ENCODE measurements at places on chromosomes 16 and 17.

DNA sequence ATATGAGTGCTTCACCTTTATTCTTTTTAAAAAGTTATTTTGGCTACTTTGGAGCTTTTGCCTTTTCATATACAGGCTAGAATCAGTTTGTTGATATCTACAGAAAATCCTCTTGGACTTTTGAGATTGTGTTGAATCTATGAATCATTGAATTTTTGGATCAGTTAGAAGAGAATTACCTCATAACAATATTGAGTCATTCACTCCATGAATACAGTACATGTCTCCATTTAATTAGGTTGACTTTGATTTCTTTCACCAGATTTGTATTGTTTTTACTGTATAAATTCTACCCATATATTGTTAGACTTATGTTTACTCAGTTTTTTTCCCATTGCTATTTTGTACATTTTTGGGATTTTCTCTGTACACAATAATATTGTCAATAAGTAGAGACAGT is 54.4 kb downstream of the TAOK1 start:
- ATAC-seq = peak; percentile 48

DNA sequence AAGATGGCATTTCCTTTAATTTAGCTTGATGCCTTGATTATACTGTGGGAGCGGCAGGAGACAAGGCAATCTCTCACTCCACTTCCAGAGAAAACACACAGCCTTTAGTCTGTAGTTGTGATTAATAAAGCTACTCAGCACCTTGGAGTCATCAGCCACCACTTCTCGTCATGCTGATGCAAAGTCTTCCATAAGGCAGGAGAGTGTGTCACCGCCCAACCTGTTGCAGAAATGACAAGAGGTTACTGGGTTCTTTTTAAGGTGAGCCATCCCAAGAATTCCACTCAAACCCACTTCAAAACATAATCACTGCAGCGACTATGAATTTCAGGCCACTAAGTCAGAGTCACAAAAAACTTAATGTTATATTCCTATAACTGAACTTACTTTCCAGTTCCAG is 223.9 kb upstream of the TOX3 start:
- no peak for ATAC-seq

DNA sequence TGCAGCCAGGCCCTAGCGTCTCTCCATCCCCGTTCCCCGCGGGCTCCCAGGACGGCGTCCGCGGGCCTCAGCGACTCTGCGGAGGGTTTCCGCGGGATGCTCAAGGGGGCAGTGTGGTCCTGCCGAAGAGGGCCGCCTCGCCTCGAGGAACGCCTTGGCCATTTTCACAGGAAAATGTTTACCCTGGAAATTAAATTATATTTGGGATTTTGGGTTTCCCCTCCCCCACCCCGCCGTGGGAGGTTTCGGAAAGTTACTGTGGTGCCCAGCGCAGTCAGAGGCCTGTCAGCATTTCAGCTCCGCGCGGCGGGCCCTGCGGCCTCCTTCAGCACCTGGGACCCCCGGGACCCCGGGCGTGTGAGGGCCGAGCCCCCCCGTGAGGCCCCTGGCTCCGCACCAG is 94.5 kb downstream of the PCTP start:
- no peak for ATAC-seq

- ATAC-seq = no peak
These were observed 138.9 kb upstream of the CES5A start for GRCh38 chr16:56013962-56014552.

GRCh38 chr17:45115015-45115625 is 17.2 kb downstream of the PLCD3 start:
- no peak for ATAC-seq

DNA sequence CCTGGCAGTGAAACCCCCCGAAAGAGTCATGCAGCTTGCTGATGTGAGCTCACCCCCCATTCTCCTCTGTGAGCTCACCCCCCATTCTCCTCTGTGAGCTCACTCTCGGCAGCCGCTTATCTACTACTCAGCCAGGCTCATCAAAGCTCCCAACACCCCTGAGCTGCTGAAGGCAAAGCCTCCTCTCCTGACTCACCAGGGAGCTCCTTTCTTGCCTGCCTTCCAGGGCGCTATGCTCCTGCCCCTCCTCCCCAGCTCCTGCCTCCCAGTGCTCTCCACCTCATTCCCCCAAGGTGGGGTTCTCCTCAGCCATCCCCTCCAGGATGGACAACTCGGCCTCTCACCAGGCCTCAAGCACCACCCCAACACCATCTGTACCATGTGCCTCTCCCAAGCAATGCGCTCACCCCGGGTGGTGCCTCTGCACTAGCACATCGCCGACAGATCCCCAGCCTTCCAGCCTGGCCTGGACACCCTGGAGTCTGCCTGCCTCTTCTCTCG is 27.7 kb upstream of the FAAP100 start:
- ATAC-seq = no peak

GRCh38 chr17:53426505-53426904 is 396.2 kb upstream of the KIF2B start:
- no peak for ATAC-seq

DNA sequence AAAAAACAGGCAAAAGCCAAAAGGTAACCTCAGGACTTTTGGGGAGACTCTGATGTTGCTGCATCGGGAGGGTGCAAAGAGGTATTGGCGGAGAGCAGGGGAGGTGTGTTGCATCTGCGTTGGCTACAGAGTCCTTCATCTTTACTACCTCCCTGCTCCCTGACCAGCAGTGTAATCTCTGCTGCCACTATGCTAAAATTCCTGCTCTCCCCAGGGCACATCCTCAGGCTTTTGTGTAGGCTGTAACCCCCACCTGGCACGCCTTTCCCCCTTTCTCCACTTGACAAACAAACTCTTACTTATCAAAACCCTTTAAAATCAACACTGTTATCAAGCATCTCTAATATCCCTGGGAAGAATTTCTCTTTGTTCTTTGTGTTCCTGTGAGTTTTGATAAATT is 435.3 kb downstream of the HAPSTR1 start:
- ATAC-seq = no peak

GRCh38 chr16:87790292-87791100 is 24.7 kb upstream of the KLHDC4 start:
- no peak for ATAC-seq

DNA sequence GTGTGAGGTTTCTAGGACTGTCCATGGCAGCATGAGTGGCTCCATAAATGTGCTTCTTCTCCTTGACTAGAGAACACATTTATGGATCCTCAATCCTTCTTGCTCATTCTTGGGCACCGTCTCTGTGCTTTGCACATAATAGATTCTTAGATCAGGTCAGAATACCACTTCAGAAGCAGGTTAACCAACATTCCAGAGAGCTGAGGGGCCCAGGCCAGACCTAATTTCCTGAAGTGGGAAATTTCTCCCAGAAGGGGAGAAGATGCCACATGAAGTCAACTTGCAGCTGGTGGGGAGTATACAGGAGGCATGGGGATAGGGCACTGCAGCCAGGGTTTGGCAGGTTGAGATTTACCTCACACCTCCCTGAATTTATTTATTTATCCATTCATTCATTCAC is 24.4 kb upstream of the VAT1L start:
- no peak for ATAC-seq

DNA sequence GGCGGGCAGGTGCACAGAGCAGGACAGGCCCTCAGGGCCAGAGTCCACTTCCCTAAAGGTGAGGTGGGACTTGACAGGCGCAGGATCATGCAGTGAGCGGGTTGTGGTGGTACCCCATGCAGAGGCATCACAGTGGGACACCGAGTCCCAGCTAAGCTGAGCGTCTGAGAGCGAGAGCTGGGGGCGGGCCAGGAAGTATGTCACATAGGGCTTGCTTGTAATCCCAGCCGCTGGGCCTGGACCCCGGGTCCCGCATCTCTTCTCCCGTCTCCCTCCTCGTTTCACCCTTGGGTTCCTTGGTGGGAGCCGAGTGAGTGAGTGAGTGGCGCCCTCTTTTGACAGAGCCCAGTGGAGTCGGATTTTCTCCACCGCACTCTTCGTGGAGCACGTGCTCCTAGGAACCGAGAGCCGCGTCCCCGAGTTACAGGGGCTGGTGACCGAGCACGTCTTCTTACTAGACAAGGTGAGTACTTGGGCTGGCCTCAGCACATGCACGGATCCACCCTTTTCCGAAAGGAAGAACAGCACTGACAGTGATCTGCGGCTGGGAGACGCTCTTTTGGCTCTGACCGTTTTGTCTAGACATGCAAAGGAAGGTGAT is 50.8 kb upstream of the ENDOV start:
- ATAC-seq = peak; percentile 12

DNA sequence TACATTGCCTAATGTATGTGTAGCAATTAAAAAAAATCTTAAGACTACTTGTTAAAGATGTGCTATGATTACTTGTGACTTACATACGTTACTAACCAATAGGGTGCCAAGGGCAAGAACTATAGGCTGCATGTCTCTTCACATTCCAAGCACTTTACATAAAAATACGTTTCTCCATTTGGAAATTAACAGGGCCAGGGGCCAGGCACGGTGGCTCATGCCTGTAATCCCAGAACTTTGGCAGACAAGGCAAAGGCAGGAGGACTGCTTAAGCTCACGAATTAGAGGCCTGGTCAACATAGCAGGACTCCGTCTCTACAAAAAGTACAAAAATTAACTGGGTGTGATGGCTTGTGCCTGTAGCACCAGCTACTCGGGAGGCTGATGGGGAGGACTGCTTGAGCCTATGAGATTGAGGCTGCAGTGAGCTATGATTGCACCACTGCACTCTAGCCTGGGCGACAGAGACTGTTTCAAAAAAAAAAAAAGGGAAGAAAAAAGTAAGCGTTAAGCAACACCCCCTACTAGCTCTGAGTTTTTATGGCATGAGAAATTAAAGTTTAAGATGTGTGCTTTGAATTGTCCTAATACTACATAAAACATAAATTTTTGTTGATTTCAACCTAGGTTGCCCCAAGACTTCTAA is 12.3 kb downstream of the PSMD12 start:
- ATAC-seq = no peak

DNA sequence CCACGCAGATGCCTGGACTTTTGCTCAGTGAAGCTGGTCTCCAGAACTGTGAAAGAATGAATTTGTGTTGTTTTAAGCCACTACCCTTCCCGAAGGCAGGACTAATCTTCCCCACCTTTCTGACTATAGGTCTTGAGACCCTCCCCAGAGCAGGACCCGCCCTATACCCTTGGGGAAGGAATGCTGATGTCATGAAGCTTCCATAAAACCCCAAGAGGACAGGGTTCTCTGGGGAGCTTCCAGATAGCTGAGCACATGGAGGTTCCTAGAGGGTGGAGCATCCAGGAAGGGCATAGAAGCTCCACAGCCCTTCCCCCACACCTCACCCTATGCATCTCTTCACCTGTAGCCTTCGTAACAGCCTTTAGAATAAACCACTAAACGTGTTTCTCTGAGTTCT is 287.8 kb downstream of the SOX9 start:
- ATAC-seq = no peak

DNA sequence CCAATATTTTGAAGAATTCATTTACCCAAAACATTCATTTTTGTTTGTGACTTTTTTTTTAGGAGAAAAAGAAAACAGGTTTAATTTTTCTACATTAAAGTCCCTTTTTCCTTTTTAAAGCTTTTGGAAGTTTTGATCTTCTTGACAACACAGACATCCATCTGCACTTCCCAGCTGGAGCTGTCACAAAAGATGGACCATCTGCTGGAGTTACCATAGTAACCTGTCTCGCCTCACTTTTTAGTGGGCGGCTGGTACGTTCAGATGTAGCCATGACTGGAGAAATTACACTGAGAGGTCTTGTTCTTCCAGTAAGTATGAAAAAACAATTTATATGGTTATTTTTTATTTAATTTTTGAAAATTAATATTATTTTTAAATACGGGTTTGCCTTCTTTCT is 37.2 kb downstream of the SIAH1 start:
- ATAC-seq = no peak

- ATAC-seq = peak; percentile 79
These were observed 34.6 kb upstream of the SMIM36 start for GRCh38 chr17:55545806-55546205.

GRCh38 chr16:57134982-57135381 is 42.6 kb downstream of the CPNE2 start:
- peak; percentile 82 for ATAC-seq

DNA sequence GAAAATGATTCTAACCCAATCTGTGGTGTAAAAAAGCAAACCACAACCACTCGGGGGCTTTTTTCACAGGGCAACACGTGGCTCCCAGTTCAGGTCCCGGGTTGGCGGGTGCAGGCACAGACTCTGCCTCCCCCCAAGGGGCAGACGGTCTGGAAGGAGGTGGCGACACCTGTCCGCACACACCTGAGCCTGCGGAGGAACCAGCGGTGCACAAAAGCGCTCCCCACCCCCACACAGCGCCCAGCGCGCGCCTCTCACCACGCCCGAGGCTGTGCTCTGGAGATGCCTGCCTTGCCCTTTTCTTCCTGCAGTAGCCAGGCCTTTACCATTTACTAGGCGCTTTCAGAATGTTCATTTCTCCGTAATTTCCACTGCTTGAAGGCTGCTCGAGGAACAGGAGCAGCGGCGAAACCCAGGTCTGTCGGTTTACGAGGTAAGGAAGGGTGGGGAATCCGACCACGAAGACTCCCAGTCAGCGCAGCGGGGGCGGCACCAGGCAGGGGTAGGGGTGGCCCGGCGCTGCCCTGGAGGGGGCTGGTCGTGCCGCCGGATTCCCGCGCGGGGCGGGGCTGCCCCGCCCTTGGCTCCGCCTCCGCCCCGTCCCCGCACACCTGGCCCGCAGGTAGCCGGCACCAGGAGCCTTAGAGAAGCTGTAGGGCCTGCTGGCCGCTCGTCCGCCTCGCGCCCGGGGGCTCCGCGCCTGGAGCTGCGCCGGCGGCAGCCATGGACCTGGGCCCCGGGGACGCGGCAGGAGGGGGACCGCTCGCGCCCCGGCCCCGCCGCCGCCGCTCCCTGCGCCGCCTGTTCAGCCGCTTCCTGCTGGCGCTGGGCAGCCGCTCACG is at the start of gene USP43:
Gene USP43 (plus strand): TSS at position 608 of the 842 bp plus-strand sequence. CDS start 116 bp downstream, at position 724.
- ATAC-seq = peak; percentile 73

- ATAC-seq = no peak
These were observed 5.2 kb downstream of the TIMP2 start for GRCh38 chr17:78919861-78920450.

DNA sequence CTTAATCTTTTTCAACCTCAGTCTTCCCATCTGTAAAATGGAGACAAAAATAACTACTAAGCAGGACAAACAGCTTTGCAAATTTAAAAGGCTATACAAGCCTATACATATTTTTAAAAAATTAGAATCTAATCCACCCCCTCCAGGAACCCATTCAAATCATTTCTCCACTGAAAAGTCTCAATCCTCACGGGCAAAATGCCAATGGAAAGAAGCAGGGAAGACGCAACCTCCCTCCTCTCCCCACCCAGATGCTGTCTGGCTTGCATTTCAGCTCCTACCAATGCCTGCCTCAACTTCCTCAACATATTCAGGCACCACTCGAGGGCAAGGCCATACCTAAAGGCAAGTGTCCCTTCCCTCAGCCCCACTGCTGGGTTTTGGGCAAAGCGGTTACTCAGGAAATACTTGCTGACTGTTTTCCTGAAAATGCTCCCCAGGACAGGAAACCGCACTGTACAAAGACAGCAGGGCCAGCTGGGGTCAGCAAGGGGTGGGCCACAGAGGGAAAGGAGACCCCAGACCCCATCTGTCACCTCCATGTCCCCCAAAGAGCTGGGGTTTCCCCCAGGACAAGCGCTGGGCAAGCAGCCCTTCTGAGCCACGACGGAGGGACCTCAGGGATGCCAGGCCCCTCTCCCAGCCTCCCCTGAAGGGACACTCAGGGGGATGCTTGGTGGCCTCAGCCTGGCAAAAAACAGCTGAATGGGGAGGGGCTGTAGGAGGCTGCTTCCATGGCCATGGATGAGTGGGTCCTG is 47.7 kb upstream of the DOC2B start:
- ATAC-seq = no peak

- peak; percentile 75 for ATAC-seq
These were observed 1.5 kb downstream of the CLDN7 start for GRCh38 chr17:7260651-7261378.

All from activated T-helper 17 cell treated with anti-CD3 and anti-CD28 coated beads, Interleukin-2, amount 50 U/mL, for 72 hours (primary cell).